Stimulated activated CD4-positive, alpha-beta T cell treated with anti-CD3 and anti-CD28 coated beads, Interleukin-1b, Interleukin-23, amount 100 ng/mL, for 48 hours (primary cell): ENCODE measurements at places on chromosomes 5 and 9.
A peak's percentile ranks its signal among the peaks of the same experiment; 100 is the strongest.

DNA sequence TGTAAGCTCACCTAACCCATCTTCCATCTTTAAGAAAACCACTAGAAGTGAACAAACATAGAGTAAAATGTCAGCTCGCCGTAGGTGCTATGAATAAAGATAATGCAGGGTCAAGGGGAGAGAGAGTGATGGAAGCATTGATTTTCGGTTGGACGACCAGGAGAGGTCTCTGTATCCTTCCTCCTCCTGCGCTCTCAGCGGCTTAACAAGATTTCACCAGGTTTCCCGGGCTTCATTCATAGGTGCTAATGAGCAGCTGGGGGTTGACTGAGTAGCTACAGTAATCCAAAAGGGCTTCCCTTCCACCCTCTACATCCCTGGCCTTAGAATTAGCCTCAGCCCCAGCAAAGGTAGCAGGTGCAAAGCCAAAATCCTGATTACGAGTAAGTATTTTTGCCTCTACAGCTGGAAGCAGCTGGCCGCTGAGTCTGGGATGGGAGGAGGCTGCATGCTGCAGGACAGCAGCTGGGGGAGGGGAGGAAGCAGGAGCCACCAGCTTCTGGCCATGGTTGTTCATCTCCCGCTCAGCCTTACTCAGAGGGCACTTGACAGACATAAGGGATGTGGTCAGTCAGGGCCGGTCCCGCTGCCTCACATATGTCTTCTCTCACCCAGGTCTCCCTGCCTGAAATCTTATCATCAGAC lies 112.0 kb upstream of the IL12B start:
- DNase-seq, result no peak

GRCh38 chr9:98107926-98108325 lies 11.1 kb downstream of the TRIM14 start:
- no peak for DNase-seq

DNA sequence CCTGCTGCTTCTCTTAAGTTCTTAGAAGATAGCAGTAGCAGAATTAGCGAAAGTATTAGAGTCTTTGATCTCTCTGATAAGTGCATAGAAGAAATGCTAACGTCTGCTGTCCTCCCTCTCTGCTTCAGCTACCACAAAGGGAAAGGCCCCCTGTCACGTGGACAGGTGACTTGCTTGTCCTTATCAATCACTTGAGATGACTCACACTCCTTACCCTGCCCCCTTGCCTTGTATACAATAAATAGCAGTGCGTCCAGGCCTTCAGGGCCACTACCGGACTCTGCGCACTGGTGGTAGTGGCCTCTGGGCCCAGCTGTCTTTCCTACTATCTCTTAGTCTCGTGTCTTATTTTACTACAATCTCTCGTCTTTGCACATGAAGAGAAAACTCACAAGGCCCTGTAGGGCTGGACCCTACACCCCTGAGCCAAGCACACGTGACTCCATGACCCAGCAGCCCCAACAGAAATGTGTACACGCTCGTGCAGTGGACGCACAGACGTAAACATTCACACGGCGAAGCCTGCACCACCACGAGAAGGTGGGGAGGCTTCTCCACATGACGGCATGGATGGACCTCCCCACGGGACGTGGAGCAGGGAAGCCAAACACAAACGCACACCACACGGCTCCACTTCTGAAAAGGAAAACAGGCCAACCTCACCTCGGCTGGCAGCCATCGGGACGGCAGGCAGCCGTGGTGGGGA lies 38.3 kb downstream of the PNPLA7 start:
- no peak for DNase-seq

DNA sequence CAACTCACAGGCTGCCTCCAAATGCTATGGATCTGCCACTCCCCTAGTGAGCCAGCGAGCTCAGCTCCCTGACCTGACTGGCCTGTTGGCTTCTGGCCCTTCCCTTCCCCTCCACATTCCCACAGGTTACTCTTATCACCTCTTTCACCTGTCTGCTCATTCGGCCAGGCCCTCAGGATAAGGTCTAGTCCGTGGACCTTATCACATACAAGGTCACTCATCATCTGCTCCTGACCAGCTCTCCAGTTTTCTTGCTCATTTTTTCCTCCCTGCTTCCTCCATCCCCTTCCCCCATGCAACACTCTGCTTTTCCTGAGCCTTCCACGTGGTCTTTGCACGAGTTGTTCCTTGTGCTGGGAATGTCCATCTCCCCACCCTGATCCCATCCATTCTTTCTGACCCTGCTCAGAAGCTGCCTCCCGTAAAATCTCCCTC lies 25.9 kb upstream of the NDST1 start:
- no peak for DNase-seq

DNA sequence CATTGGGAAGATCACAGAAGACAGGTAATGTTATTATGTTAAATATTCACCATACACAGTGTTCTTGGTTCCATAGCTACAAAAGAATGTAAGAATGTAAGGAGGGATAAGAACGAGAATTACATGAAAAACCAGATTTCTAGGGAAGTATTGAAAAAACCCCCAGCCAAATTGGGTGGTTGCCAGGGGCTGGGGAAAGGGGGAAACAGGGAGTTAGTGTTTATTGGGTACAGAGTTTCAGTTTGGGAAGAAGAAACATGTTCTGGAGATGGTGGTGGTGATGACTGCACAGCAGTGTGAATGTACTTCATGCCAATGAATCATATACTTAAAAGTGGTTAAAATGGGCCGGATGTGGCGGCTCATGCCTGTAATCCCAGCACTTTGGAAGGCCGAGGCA lies 40.3 kb downstream of the GLRX start:
- DNase-seq, result no peak

DNA sequence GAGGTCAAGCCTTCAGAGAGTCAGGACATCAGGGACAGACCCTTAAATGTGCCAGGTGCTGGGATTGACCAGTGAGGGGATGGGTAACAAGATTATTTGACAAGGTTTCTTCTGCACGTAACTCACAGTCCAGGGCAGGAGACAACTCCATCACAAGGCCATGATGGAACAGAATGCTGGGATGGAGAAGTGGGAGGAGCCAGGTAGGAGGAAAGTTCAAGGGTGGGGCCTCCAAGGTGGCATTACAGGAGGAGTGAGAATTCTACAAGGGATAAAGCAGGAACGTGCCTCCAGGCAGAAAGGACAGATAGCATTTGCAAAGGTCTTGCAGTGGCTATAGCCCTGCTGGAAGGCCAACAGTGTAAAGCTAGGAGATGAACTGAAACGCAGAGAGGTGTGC lies 102.2 kb downstream of the FGF18 start:
- DNase-seq, result no peak

GRCh38 chr9:15416880-15417279 lies 5.8 kb upstream of the SNAPC3 start:
- peak; percentile 5 for DNase-seq

DNA sequence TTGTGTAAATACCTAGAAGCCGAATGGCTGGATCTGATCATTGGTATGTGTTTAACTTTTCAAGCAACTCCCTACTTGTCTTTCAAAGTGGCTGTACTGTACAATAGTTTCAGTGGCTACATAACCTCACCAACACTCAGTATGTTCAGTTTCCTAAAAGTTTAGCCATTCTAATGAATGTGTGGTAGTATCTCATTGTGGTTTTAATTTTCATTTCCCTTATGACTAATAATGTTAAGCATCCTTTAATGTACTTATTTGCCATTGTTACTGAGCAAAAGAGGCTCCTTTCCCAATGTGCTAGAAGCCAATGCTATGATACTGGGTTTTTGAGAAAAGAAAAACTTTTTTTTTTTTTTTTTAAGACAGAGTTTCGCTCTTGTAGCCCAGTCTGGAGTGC lies 27.8 kb upstream of the ALDOB start:
- DNase-seq, result no peak

DNA sequence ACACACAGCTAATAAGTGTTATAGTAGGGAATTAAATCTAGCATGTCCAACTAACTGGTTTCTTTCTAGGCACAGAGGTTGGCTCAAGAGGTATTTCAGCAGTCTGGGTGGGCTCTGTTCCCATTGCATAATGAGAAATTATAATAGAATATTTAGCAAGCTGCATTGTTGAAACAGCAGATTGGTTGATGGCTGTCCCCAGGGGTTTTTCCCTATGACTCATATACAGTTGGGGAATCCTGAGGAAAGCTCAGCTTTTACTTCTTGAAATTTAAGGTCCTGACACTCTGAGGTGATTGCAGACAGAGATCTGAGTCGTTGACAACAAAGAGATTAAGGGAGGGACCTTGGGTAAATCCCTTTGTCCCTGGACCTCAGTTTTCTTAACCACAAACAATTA lies 38.3 kb upstream of the TNFSF8 start:
- no peak for DNase-seq

GRCh38 chr5:34533582-34534522 lies 122.3 kb upstream of the RAI14 start:
- peak; percentile 33 for DNase-seq

DNA sequence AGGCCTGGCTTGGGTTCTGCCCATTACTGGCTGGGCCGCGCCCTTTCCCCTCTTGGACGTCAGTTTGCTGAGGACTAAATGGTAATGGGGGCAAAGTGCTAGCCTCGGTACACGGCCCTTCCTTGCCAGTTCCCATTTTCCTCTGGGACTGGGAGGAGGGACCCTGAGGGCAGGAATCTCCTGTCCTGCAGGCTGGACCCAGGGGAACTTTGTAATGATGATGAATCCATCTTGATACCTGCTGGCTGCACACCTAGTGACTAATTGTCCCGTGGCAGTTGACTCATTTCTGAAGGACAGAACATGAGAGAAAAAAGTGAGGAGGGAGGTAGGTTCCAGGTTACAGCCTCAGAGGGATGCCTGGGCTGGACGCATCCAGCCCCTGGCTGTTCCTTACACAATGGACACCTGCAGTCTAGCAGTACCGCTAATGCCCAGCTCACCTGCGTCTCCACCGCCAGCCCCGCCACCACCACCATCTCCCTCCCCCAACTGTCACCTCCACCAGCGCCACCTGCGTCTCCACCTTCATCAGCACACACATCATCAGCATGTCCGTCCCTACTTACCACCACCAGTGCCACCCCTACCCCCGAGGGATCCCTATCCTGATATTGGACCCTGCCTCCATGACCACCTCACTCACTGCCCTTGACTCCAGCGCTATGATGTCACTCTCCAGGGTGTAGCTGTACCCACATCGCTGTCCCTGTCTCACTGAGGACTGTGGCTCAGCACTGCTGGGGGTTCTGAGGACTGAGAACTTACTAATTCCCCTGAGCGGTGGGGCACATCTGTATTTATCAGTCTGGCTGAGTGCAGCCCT lies 4.3 kb downstream of the CDHR2 start:
- no peak for DNase-seq

DNA sequence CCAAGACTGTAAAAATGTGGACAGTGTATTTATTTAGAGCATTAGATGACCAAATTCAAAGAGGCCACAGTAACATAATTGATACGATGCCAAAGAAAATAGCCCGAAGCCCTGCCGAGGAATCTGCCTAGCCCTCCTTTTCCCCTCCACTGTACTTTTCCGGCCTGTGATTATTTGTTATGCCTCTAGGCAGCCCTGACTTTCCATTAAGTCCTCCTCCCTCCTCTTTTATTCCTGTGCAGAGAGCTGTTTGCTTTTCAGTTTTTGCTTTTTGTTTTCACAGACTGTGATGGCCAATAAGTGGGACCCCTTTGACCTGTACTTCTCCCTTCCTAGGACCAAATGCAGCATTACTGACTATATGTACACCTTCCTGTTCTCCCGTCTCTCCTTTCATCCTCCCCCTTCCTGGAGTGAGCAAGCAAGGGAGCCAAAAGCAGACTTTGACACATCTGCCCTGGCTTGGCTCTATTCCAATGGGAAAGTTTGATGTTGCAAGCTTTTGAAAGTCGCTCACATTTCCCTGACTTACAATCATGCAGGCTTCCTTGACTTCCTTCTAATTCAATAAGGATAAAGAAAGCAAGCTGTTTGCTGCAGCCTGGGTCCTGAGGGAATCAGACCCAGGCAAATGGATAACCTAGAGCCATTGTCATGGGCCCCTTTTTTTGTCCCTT lies 76.1 kb downstream of the NREP start:
- DNase-seq, result no peak

DNA sequence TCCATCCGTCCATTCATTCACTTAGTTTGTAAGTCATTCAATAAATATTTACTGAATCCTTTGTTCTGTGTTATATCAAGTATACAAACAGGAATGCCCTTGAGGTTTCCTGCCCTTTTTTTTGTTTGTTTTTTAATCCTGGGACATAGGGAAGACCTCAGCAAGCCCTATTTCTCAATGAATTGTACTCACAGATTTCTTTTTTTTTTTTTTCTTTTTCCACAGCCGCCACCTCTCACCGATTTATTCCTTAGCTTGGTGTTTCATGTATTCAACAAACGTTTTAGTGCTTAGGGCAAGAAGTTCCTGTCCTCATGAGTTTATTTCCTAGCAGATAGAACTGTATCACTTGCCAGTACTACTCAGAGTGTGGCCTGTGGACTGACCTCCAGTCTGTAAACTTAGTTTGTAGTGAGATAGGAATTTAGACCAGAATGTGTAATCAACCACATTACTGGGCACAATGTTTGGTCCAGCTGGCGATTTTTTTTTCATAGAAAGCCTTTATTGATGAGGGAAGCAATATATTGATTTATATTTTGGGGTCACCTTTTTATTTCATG lies 35.4 kb upstream of the C5orf47 start:
- no peak for DNase-seq

DNA sequence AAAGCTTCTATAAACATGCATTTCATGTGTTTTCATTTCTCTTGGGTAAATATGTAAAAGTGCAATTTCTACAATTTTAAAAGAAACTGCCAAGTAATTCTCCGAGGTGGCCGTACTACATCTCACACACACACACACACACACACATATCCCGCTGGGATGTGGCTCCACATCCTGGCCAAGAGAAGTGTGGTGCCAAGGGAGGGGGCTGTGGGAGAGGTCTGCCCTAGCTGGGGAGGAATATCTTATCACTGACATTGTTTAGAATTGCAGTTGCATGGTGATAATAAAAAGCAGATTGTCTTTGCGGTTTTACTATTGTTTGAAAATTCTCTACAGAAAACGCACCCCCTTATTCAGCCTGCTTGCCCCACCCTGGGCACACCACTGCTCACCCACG lies 558.4 kb downstream of the BNC2 start:
- no peak for DNase-seq

GRCh38 chr5:150066901-150067396 lies 19.4 kb downstream of the CSF1R start:
- no peak for DNase-seq

DNA sequence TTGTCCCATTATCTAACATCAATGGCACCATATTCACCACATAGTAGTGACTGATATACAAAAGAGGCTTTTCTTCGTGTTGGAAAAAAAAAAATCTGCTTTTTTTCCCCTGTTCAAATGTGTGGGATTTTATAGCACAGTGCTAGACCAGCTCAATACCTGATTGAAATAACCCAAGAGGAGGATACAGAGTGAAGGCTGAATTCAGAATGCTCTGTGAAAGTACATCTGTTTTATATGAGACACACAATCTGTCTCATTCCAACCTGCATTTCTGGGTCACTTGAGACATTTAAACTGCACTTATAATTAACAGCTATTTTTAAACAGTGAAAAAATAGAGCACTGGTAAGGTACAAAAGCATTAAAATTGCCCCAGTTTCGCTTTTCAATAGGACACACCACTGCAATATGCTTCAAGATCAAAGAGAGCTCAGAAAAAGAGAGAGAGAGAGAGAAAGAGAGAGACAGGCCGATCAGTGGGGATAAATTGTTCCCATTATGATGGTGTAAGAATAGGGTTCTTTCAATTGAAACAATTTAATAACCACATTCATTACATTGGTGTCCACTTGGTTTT lies 179.3 kb downstream of the NR2F1-AS1 start:
- DNase-seq, result no peak
